ENCODE measurements at places on chromosomes 4 and X.

GRCh38 chr4:98568941-98569663 lies 89.3 kb downstream of the TSPAN5 start:
- no peak for DNase-seq

- no peak for DNase-seq
Measured at GRCh38 chr4:55604996-55605395, 13.0 kb upstream of the PDCL2 start.

GRCh38 chr4:182680234-182680653 lies 236.9 kb downstream of the DCTD start:
- DNase-seq = no peak

DNA sequence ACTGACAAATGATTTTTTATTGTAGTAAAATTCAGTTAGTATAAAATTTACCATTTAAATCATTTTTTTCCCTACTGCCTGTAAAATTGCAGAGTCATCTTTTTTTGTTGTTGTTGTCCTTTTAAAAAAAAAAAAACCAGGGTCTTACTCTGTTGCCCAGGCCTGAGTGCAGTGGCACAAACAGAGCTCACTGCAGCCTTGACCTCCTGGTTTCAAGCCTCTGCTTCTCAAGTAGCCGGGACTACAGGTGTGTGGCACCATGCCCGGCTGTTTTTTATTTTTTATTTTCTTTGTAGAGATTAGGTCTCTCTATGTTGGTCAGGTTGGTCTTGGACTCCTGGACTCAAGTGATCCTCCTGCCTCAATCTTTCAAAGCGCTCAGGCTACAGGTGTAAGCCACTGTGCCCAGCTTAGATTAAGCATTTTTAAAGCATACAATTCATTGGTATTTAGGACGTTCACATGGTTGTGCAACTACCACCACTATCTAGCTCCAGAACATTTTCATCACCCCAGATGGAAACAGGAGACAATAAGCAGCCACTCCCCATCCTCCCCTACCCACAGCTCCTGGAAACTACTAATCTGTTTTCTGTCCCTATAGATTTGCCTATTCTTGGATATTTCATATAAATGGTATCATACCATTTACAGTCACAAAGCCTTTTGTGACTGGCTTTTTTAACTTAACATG lies 59.7 kb upstream of the PGRMC2 start:
- no peak for DNase-seq

DNA sequence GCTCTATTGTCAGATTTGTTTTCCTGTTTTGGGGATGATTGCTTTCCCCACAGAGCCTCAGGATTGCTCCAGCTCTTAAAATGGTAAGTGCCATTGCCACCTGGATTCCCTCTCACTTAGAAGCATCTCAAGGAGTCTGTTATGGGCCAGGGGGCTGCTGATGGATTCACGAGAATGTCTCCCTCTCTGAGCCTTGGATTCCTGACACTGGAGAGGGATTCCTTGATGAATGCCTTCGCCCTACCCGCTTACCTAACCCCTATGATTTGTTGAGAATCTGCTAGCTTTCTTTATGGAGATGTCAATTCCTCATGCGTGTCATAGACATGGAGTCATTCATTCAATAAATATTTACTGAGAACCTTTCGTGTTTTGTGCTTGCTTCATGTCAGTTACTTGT lies 36.9 kb upstream of the TENM3 start:
- DNase-seq = no peak

- no peak for DNase-seq
Measured at GRCh38 chr4:144658015-144658567, 12.1 kb downstream of the HHIP start.

DNA sequence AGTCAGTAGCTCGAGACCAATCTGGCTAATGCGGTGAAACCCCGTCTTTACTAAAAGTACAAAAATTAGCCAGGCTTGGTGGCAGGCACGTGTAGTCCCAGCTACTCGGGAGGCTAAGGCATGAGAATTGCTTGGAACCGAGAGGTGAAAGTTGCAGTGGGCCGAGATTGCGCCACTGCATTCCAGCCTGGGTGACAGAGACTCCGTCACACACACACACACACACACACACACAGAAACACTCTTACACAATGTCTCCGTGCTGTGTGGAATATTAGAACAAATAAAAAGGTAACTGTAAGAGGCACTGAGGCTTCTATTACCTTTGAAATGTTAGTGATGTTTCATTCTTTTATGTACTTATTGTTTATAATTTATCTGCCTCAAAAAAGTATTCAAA lies 326.6 kb downstream of the GPAT3 start:
- DNase-seq = no peak

GRCh38 chr4:100081491-100081890 lies 108.8 kb downstream of the DDIT4L start:
- no peak for DNase-seq

- DNase-seq = no peak
Measured at GRCh38 chrX:103404231-103405008, 28.1 kb downstream of the BEX3 start.

DNA sequence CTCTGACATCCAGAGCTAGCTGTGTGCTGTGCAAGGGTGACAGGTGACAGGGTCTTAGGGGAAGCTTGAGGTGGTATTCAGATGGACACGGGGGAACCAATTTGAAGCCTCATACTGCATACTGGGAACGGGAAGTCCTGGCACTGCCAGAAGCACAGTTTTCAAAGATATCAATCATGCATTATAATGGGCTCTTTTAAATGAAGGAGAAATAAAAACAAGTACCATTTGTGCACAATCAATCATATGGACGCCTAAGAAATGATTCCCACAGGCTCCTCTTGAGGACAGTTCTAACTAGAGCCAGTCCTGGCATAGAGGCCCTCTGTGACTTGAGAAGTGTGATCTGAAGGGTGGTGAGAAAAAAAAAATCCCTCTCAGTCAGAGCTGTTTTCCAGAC lies 50.9 kb downstream of the TSC22D3 start:
- DNase-seq = no peak

DNA sequence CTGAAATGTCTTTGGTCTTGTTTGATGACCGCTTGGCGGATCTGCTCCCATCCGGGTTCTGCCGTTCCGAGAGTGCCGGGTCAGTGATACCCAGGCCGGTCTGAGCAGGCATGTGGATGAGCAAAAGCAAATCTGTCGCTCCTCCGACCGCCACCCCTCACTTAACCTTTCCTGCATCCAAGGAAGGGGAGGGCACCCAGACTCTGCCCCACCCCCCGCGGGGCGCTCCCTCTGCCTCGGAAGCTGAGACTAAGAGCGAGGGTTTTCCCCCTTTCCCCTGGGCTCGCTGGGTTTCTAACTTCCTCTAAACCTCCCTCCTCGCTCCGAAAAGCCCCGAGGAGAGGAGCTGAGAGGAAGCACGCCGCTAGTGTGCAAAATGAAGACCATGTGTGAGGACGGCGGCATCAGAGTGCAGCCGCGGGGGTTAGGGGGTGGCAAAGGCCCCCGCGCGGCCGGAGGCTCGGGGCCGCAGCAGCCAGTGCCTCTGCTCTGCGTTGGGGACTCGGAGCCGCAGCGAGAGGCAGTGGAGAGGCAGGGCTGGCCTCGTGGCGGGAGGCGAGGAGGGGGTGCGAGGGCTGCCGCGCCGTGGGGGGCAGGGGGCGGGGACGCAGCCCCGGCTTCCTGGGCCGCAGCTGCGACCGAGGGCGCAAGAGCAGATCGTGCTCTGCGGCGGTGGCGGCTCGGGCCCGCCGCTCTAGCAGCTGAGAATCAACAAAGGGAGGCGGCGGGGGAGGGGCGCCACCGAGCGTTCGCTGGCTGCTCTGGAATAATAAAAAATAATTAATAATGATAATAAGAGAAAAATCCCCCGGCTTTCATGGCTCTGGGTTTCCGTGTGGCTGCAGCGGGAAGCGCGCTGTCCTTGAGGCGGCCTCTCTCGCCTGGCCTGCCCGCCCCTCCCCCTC lies 55.8 kb upstream of the BCOR start:
- no peak for DNase-seq

GRCh38 chrX:10104958-10105658 lies 51.7 kb upstream of the CLCN4 start:
- no peak for DNase-seq

- DNase-seq = no peak
Measured at GRCh38 chrX:118855681-118856310, 32.2 kb downstream of the ZCCHC12 start.

GRCh38 chr4:1043651-1044468 lies 32.4 kb downstream of the FGFRL1 start:
- DNase-seq = no peak

GRCh38 chr4:125423124-125423523 lies 108.4 kb downstream of the FAT4 start:
- no peak for DNase-seq

GRCh38 chr4:188053302-188053701 lies 56.1 kb downstream of the TRIML2 start:
- no peak for DNase-seq

DNA sequence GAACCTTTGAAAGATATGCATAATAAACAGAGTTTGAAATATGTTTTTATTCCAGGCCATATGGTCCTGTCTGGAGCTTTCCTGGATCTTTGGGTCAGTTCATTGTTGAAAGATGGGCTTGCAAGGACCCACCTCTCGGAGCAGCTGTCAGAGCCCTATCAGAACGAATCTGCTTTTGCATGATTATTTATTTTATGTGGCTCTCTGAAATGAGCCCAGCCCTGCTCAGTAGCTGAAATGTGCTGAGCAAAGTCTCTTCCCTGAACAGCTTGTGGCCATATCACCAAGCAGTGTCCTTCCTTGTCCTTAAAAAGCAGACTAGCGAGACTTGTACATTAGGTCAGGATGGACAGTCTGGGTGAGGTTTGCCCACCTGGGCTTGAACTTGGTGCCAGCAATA lies 110.8 kb downstream of the GBA3 start:
- DNase-seq = no peak

GRCh38 chr4:1036095-1036494 lies 24.7 kb downstream of the FGFRL1 start:
- no peak for DNase-seq

- DNase-seq = no peak
Measured at GRCh38 chr4:8613421-8614364, 21.1 kb downstream of the CPZ start.

DNA sequence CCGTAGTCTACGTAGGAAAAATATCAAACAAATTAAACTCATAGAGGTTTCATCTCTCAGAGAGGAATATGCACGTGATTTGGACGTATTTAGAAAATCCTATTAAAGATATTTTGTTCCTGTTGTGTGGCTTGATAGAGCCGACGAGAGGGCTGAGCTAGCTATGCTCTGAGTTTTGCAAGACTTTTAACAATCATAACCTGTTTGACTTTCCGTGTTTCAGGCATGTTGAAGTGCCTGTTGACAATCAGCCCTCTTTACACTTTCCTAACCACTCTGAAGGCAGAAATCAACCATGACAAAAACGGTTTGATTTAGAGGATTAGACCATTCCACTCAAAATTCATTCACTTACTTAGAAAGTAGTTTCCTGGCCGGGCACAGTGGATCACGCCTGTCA lies 297.3 kb downstream of the ASMT start:
- no peak for DNase-seq

GRCh38 chrX:71396576-71396975 lies 30.4 kb downstream of the TAF1 start:
- no peak for DNase-seq
